ENCODE measurements at places on chromosomes 7 and 10. TPM values are rescaled to one million over a fixed set of nuclear protein-coding genes. Genes with fewer than 3 reads are reported as not detected.
A peak's percentile ranks its signal among the peaks of the same experiment; 100 is the strongest.

DNA sequence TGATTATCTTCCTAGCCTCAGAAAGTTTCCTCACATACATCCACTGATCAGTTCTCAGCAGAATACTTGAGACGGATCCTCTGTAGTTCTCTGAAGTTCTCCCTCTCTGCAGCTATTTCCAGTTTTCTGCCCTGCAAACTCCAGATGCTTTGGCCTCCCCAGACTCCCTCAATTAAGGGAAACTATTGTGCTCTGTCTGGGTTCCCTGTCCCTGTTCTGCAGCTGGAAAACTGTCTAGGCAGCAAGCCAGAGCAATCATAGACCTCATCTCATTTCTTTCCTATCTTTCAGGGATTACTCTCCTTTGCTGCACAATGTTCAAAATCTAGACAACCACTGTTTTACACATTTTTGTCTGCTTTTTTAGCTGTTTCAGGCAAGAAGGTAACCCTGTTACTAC lies 9.2 kb downstream of the MICU1 start:
- DNase-seq = peak; percentile 70

- no peak for DNase-seq
Observed at GRCh38 chr10:131785121-131785460, 115.7 kb upstream of the PPP2R2D start.

GRCh38 chr7:114806590-114807162 lies 115.2 kb upstream of the MDFIC start:
- DNase-seq = no peak

GRCh38 chr7:51242007-51242691 lies 74.5 kb downstream of the COBL start:
- no peak for DNase-seq

- peak; percentile 67 for DNase-seq
Observed at GRCh38 chr10:72044417-72045041, 43.8 kb downstream of the SPOCK2 start.

Gene PDE1C
- 9.9 TPM for total RNA-seq

DNA sequence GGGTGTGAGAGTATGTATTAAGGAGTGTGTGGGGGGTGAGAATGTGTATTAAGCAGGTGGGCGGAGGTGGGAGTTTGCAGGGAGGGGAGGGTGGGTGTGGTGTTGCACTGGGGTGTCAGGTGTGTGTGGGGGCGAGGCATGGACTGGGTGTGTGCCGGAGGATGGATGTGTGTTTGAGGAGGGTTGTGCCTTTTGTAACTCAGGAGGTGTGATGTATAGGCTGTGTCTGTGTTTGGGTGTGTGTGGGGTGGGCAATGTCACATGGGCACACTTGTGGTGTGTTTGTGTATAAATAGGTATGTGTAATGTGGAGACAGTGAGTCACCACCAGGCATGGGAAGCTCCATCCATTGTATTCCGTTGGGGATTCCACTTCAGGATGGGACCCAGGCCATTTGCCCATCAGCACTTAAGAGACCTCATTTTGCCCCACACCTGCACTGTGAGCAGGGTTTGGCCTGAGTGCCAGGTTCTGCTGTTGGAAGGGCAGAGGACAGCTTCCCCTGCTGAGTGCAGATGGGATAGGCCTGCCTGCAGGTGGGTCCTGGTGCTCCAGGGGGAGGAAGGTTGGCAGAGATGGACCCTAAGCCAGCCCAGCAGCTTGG lies 5.8 kb downstream of the UNC5B start:
- DNase-seq = no peak

Gene EZH2
- 22.4 TPM for total RNA-seq

- DNase-seq = peak; percentile 11
Observed at GRCh38 chr7:50584793-50585408, 19.7 kb upstream of the DDC start.
